Hematopoietic multipotent progenitor cell (in vitro differentiated cells): ENCODE measurements at places on chromosomes 2 and 18.
A peak's percentile ranks its signal among the peaks of the same experiment; 100 is the strongest.

DNA sequence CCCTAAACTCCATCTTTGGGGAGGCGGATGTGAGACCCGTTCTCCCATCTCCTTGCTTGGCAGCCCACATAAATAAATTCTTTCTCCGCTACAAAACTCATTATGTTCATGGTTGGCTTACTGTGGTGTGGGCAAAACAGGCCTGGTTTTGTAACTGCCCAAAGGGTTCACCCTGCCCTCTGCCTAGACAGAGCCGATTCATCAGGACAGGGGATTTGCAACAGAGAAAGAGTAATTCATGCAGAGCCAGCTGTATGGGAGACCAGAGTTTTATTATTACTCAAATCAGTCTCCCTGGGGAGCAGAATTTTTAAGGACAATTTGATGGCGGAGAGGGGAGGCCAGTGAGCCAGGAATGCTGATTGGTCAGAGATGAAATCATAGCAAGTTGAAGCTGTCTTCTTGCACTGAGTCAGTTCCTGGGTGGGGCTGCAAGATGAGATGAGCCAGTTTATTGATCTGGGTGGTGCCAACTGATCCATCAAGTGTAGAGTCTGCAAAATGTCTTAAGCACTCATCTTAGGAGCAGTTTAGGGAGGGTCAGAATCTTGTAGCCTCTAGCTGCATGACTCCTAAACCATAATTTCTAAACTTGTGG lies 8.4 kb upstream of the RNF125 start:
- no peak for DNase-seq

GRCh38 chr18:54613174-54613573 lies 22.1 kb downstream of the DYNAP start:
- no peak for DNase-seq

DNA sequence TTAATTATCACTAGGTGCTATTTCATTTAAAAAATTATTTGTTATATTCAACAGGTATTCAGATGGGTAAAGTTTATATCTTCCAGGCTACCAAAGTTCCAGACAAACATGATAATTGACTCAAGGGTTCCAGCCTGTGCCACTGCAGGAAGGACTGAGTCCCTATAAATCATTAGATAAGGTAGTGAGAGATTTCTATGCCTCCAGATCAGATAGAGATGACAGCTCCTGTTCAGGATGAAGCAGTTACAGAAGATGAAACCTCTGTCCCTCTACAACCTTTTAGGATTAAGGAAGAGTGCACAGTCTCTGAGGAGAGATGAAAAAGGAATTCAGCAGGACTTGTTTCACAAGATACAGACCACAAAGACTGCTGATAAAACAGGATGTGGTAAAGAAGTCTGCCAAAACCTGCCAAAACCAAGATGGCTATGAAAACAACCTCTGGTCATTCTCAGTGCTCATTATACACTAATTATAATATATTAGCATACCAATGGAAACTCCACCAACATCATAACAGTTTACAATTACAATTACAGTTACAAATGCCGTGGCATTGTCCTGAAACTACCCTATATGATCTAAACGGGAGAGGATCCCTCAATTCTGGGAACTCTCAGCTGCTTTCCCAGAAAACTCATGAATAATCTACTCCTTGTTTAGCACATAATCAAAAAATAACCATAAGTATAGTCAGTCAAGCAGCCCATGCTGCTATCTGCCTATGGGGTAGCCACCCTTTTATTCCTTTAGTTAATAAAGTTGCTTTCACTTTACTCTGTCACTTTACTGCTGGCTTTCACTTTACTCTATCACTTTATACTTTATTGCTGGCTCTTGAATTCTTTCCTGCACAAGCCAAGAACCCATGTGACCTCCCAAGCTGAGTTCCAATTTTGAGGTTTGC lies 288.5 kb downstream of the PDE11A start:
- DNase-seq = peak; percentile 21

- no peak for DNase-seq
Measured at GRCh38 chr2:118698564-118698963, 148.9 kb downstream of the EN1 start.

DNA sequence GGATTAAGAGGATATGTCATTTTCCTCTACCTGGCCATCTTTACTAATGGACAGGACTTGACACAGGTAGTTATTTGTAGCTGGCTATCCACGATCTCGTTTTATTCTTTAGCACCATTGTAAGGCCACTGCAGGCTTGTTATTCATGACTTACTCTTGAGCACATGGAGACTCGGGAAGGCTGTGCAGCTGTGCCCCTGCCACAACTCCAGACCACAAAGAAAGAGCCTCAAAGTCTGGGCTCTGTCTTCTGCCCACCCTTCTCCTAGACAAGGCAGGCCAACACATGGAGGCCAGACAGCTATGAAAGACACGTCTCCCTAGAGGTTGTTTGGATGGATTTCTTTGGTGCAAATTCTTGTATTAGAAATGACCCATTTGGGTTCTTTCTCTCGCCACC lies 133.8 kb downstream of the NAPG start:
- DNase-seq = no peak
